Tibial artery (tissue), 4 donors: ENCODE measurements at places on chromosomes 1 and 21.

GRCh38 chr1:42913426-42914091 is 45.1 kb downstream of the SLC2A1 start:
- H3K4me3 ChIP-seq = no peak overlapping the region
- no peaks in the 10 kb centered on the region for H3K4me1 ChIP-seq
- H3K27me3 ChIP-seq = no peaks in the 10 kb centered on the region
- no peaks in the 10 kb centered on the region for H3K36me3 ChIP-seq

- peaks cover 26% of the 10 kb centered on the region for H3K4me1 ChIP-seq
- H3K36me3 ChIP-seq = no peaks in the 10 kb centered on the region
- peak; percentile 81 for DNase-seq
- peak overlapping the region; percentile 56 for H3K4me3 ChIP-seq
- peak overlapping the region; percentile 76 for H3K27ac ChIP-seq
- peaks cover 5% of the 10 kb centered on the region for H3K27me3 ChIP-seq
These were observed 299 bp upstream of the PROX1 start for GRCh38 chr1:213987422-213987926.

DNA sequence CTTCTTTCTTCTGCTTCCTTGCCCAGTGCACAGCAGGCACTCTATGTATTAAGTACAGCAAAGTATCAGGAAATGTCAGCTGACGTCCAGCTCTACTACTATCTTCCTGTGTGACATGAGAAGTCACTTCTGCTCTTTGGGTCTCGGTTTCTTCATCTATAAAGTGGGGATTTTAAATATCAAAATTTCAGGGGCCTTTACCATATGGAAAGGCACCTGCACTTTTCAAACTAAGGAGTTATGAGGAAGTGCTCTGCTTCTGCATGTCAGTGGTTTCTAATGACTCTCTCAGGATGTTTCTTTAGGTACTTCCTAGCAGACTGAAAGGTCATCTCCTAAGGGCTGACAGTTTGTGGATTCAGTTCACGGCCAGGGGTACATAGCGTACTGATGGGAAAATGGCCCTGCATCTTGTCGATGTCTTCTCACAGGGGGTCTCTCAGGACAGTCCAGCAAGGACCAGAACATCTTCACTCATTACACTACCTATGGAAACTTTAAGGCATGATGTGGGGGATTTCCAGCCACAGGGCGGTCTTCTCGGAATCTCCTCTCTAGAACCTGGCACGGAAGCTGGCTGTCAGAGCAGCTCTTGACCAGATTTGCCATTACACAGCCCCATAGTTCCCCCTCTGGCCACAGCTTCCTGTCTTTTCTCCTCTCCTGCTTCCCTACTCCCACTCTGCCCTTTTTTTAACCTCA is 42.0 kb upstream of the MTF1 start:
- H3K27ac ChIP-seq = no peak overlapping the region
- no peak for DNase-seq
- peaks cover 5% of the 10 kb centered on the region for H3K36me3 ChIP-seq
- H3K4me3 ChIP-seq = no peak overlapping the region
- peaks cover 22% of the 10 kb centered on the region for H3K4me1 ChIP-seq

DNA sequence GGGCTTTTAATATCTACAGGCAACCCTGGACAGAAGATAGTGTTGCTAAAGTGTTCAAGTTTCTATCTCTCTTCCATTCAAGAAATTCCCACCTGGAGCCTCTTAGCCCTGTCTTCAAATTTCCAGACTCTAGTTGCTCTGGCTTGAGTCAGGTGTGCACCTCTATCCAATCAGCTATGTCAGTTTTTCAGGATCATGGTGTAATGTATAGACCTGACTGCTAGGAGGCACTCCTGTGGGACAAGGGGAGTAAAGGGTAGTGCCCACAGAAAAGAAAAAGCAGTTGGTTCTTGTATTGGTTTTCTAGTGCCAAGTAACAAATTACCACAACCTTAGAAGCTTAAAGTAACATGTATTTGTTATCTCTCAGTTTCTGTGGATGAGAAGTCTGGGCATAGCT is 6.2 kb upstream of the ZRANB2 start:
- H3K4me3 ChIP-seq = no peak overlapping the region
- H3K4me1 ChIP-seq = no peaks in the 10 kb centered on the region
- H3K27ac ChIP-seq = no peak overlapping the region
- DNase-seq = no peak

DNA sequence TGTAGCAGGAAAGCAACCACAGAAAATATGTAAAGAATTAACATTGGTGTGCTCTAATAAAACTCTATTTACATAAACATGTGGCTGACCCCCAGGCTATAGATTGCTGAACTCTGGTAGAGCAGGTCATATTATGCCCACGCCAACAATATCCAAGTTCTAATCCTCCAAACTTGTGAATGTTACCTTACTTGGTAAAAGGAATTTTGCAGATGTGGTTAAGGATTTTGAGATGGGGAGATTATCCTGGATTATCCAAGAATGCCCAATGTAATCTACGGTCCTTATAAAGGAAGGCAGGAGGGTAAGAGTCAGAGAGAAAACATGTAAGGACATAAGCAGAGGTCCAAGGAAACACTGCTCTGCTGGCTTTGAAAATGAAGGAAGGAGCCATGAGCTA is 201.0 kb downstream of the USH2A start:
- no peaks in the 10 kb centered on the region for H3K27me3 ChIP-seq
- H3K4me3 ChIP-seq = no peak overlapping the region
- no peaks in the 10 kb centered on the region for H3K4me1 ChIP-seq
- DNase-seq = no peak
- no peaks in the 10 kb centered on the region for H3K36me3 ChIP-seq
- no peak overlapping the region for H3K27ac ChIP-seq
